ENCODE measurements at places on chromosomes 12 and 14.

DNA sequence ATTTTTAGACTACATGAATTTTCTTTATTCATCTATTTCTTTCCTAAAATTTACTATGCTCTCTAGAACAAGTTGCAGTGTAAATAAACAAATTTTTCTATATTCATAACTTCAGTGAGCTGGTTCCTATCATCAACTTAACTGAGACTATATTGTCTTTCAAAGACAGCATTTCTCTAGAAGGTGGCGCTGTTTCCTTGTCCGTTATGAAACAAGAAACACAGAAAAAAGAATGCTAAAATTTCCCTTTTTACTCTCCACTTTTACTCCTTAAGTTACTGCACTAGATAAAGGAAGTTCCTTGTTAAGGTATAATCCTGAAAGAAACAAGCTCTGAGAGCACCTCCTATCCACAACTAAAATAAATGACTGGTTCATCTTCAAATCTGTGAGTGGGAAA lies 8.2 kb upstream of the CLEC2A start:
- DNase-seq = no peak

DNA sequence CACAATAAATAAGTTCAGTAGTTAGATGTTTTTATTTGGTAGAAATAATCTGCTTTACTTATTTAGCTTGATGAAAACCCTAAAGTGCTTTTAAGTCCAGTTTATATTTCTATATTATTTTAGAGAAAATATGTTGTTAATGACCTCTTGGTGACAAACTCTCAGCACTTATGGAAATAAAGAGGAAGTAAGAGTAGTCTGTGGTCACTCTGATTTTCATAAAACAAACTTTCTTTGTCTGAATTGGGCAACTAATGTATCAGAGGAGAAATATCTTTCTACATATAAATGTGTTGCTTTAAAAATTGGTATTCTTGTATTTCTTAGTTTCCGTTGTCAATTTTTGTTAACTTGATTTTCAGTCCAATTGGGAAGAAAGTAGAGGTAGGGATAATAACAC lies 878.9 kb upstream of the SEL1L start:
- no peak for DNase-seq

DNA sequence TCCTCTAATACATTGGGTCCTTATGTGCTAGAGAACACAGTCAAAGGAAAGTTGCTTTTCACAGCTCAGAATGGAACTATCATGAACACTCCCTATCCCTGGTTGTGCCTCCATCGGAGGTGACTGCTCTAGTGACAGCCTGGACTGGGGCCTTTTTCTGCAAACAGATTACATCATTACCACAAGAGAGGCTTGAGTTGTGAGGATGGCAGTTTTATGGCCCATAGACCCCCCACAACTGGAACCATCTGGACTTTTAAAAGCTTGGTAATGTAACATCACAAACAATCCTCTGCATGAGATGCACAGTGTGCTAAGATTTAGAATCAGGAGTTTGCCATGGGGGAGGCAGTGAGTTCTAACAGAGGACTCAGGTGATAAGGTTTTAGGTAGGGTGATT lies 46.6 kb upstream of the WSCD2 start:
- DNase-seq = no peak

DNA sequence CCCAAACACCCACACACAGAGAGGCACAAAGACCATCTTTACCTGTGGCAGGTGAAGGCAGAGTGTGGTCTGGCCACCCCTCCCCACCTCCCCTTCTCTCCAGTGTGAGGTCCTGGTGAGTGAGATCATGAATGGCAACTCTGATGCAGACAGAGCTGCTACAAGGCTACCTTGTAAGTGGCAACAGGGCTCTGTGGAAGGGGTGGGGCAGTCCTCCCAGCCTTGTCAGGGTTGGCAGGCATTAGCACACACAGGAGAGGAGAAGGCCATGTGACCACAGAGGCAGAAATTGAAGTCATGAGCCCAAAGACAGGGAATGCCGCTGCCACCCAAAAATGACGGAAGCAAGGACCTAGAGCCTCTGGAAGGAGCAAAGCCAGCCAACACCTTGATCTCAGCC lies 30.7 kb downstream of the VWF start:
- DNase-seq = no peak

DNA sequence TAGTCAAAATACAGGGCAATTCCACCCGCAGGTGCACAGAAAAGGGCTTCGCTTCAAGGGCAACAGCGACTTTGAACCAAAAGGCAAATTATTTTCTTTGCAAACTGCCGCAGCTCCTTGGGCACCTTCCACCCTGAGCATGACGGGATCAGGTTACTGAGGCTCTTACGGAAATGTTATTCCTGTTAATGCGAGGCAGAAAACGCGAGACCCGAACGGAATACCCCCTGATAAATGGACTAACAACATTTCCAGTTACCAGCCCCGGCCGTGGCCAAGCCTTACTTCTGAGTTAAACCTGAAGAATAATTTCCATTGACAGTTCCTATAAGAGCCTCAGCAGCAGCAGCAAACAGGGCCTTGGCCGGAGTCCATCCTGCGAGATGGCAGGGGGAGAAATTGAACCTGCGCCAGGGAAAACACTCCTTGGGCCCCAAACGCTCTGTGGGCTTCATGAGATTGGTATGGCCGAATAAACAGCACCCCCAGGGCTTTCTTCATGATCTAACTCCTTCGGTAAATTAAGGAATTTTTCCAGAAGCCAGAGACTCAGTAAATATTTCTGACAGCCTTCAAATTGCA lies 70.0 kb upstream of the DICER1 start:
- peak; percentile 41 for DNase-seq

GRCh38 chr14:28952666-28953065 lies 186.1 kb downstream of the FOXG1 start:
- no peak for DNase-seq

DNA sequence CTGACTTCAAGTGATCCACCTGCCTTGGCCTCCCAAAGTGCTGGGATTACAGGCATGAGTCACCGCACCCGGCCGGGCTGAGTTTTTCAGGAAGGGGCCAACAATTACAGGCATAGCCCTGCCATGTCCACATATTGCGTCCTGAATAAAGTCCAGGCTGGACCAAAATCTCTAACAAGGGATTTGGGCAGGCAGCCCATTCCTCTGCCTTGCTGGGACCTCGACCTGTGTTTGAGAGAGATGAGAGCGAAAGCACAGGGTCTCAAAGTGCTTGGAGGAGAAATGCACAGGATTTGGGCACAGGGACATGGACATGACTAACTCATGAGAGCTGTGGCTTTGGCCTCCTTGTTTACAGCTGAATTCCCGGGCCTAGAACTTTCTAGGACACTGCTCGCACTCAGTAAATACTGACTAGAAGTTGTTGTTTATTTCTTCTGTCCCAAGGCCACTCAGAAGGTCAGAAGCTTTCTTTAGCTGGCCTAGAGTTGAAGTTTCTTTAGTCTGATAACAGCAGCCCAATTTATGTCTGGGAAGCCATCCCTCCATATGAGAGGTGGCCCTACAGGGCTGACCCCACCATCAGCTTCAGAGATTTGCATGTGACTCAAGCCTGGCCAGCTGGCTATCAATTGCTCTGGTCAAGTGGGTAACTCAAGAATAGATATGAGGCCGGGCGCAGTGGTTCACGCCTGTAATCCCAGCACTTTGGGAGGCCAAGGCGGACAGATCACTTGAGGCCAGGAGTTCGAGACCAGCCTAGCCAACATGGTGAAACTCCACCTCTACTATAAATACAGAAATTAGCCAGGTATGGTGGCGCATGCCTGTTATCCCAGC lies 11.7 kb downstream of the CAMKK2 start:
- no peak for DNase-seq

- no peak for DNase-seq
Observed at GRCh38 chr14:68284834-68285233, 465.3 kb downstream of the RAD51B start.

DNA sequence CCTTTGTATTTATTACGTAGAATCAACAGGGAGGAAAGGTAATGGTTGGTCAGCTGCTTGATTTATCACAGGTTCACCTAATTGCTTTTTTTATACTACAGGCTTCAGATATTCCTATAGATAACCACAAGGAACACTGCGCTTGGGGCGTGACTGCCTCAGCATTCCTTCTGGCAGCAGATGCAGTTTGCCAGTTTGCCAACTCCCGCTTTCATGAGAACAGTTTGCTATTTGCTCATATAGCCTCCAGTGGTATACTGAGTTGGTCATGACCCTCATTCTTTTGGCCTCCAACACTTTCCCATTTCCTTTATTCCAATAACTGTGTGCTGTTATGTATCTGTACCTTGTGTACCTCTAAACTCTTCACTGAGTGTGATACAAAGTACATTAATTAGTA lies 38.6 kb upstream of the ACSM4 start:
- no peak for DNase-seq

- peak; percentile 55 for DNase-seq
Observed at GRCh38 chr12:53205747-53206419, 1.2 kb downstream of the ITGB7 start.

DNA sequence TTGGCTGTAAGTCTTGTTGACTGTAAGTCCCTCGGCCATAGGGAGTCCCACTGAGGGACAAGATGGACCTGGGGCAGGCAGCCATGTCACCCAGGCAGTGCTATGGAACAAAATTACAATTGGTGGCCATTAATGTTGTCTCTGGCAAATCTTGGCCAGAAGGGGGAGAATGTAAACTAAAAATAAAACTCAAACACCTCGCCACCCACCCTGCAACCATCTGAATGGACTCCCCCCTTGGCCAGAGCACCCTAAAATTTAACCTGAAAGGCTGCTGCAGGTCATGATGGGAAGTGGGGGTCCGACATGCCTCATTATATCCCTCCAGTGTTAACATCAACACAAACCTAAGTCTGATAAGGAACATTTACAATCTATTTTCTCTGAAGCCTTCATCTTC lies 8.2 kb downstream of the SLC22A17 start:
- no peak for DNase-seq

DNA sequence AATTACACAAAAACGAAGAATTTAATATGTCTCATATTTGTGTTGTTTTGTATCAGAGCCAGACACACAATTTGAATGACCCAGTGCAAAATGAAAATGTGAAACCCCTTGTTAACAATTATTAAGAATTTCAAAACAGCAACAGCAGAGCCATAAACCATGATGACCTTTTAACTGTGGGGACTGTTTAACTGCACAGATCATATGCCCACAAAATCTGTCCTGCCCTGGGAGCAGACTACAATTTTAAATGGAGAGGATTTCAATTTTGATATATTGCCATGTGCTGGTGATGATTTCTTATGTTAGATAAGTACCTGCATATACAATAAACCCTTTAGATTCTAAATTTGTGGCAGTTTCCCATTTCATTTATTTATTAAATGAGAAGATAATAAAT lies 455.5 kb upstream of the MGAT4C start:
- no peak for DNase-seq

DNA sequence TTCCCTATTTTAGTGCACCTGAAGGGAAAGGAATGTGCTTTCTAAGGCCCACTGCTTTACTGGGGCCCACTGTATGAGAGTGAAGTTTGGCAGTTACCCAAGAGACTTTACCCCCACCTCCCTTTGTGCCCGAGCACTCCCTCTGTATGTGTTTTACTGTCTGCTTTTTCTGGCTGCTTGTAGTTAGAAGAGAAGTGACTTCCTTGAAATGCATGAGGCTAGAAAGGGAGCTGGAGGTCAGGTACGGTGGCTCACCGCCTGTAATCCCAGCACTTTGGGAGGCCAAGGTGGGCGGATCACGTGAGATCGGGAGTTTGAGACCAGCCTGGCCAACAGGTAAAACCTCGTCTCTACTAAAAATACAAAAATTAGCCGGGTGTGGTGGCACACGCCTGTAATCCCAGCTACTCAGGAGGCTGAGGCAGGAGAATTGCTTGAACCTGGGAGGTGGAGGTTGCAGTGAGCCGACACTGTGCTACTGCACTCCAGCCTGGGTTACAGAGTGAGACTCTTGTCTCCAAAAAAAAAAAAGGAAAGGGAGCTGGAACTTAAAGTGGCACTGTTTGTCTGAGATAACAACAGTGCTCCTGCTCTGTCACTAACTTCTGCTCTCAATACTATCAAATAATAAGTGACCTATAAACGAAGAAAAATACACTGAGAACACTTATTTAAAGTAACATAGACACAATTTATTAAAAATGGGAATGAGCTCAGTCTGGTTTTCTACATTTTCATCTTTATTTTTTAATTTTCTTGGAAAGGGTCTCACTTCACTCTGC lies 5.8 kb downstream of the TRIP11 start:
- DNase-seq = no peak

GRCh38 chr12:121326996-121327674 lies 25.1 kb downstream of the ANAPC5 start:
- no peak for DNase-seq

GRCh38 chr14:64419003-64419402 lies 30.9 kb downstream of the MTHFD1 start:
- DNase-seq = no peak

DNA sequence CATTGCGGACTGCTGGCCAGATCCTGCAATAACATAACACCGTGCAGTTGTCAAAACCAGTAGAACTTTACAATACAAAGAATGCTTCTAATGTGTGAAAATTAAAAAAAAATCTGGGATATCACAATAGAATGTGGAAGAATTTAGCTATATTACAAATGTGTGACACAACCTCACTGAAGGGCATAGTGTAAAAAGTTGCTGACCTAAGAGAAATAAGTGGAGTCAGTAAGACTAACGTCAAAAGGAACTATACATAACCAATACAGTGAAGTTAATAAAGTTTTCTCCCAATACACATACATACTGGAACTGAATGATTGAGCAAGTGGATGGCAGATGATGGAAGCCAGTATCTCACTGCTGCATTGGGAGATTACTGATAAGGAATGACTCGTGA lies 12.4 kb downstream of the OR6C74 start:
- DNase-seq = no peak

GRCh38 chr14:64758025-64758521 lies 53.8 kb downstream of the PLEKHG3 start:
- no peak for DNase-seq

DNA sequence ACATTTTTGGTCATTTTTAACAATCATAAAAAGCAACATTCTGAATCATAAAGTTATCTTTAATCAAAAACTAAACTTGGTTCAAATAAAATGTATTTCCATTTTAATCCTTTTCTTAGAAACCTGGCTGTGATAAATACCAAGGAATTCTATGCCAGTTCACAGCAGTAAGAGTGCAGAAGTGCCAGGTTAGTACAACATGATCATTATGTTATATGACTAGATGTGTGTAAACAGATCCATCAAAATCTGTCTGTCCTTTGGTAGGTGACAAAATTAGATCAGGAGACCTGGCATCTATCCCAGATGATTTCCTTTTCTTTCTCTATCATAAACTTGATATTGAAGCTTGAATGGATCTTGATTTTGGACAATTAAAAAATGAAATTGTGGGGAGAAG lies 200.6 kb upstream of the STXBP6 start:
- DNase-seq = no peak

GRCh38 chr12:26871985-26872384 lies 39.0 kb upstream of the ITPR2 start:
- DNase-seq = no peak

DNA sequence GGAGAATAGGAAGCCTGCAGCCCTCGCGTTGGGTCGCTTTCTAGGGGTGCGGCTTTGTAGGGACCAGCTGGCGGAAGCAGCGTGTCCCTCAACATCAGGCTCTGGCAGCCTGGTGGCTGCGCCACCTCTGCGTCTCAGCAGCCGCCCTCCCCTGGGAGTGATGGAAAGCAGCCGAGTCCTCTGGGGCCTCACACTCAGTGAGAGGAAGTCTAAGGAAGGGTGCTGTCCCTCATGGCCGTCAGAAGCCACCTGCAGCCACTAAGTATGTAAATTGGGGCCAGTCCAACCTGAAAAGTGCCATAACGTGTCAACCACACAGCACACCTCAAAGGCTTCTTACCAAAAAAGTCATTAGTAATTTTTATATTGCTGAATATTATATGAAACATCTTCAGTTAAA lies 80.3 kb downstream of the WDR20 start:
- DNase-seq = no peak

GRCh38 chr12:33587354-33587753 lies 147.7 kb upstream of the SYT10 start:
- peak; percentile 94 for DNase-seq

GRCh38 chr14:61516964-61517653 lies 178.2 kb upstream of the HIF1A start:
- DNase-seq = no peak
